Upper lobe of left lung (tissue), 6 donors: ENCODE measurements at places on chromosomes 16 and 17. TPM values are rescaled to one million over a fixed set of nuclear protein-coding genes. Genes with fewer than 3 reads are reported as not detected.

DNA sequence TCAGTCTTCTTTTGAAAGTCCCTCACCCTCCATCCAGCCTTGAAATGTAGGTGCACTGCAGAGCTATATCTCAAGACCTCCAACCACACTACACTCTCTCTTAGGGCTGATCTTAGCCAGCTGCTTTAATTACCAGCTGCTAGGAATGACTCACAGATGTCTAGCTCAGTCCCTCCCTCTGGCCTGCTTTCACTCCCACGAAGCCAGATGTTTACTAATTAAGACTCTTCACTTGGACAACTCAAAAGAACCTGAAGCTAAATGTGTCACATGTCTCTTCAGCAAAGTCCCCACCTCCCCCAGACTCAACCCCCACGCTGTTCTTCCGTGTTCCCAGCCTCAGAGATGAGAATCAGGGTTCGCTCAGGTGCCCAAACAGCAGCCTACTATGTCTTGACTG lies 2.6 kb downstream of the GTF3C1 start:
- no peak for DNase-seq

The RNF222 gene
- not detected for total RNA-seq

DNA sequence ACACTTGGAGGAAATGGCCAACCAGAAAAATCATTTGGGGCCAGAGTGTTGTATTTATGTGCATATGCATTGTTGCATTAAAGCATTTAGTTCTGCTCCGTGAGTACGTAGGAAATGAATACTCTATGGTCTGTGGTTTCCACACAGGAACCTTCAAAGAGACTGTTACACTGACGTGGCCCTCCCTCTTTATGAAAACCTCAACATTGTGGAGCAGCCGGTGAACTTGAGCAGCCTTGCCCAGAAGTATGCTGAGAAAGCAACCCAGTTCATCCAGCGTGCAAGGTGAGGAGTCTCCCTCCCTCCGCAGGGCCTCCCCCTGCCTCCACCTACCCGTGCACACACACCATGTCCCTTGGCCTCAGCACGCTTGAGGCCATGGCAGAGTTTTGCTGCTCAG lies 65.2 kb downstream of the ARSG start:
- no peak for DNase-seq

DNA sequence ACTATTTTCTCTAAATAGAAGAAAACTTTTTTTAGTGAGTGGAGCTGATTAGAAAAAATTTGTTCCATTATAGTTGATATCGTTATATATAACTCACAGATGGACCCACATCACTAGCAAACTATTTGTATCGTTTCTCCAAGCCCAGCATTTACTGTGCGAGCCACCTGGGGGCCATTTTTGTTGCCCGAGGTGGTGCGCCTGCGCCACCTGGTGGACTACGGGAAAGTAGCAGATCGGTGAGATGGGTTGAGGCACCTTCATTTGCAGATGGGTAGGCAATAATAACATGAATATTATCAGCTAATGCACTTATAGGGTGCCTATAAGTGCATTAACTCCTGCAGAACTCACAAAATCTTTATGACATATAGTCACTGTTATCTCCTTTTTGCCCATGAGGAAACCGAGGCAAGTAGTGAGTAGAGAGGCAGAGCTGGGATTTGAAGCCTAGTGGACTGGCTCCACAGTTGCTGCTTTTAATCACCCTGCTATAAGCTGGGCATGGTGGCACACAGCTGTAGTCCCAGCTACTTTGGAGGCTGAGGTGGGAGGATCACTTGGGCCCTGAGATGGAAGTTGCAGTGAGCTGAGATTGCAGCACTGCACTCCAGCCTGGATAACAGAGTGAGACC lies 23.2 kb upstream of the NTN1 start:
- peak; percentile 85 for DNase-seq

- DNase-seq = peak; percentile 72
Observed at GRCh38 chr17:1648173-1648962, 1.3 kb downstream of the RILP start.

The AOC3 gene
- 111 TPM for total RNA-seq

GRCh38 chr17:8141045-8141444 lies 11.2 kb downstream of the PER1 start:
- peak; percentile 70 for DNase-seq

DNA sequence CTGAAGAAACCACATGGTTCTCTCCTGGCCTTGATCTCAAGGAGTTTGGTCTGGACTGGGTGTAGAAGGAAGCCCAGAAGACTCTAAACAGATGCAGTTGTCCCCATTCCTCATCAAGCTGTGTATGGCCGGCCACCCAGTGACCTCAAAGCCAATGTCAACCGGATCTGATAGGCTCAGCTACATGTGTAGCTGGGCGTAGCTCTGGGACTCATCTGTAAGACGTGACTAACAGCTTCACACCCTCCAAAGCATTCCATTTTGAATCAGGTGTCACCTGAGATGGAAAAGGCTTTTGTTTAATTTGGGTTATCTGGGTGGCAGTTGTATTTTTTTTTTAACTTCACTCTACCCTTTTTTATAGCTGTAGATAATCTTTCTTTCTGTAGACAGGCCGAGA lies 130.4 kb downstream of the ABCC12 start:
- no peak for DNase-seq

The SLC13A2 gene
- total RNA-seq = not detected

GRCh38 chr17:27244491-27245223 lies 49.3 kb upstream of the WSB1 start:
- DNase-seq = peak; percentile 76

- DNase-seq = no peak
Observed at GRCh38 chr16:20192801-20193200, 119.1 kb upstream of the GPR139 start.

The NTHL1 gene
- 27.5 TPM for total RNA-seq
